Right lobe of liver (tissue), 6 donors: ENCODE measurements at places on chromosomes 11 and 22. TPM values are rescaled to one million over a fixed set of nuclear protein-coding genes. Genes with fewer than 3 reads are reported as not detected.

- no peaks in the 10 kb centered on the region for H3K36me3 ChIP-seq
- H3K27me3 ChIP-seq: no peaks in the 10 kb centered on the region
- DNase-seq: no peak
- H3K4me3 ChIP-seq: no peak overlapping the region
- no peak overlapping the region for H3K27ac ChIP-seq
Observed at GRCh38 chr11:47156333-47156732, 20.3 kb downstream of the ARFGAP2 start.

- H3K27me3 ChIP-seq: no peaks in the 10 kb centered on the region
- no peak overlapping the region for H3K27ac ChIP-seq
- no peak for DNase-seq
- H3K4me1 ChIP-seq: no peaks in the 10 kb centered on the region
- H3K36me3 ChIP-seq: no peaks in the 10 kb centered on the region
Observed at GRCh38 chr11:66782726-66783125, 53.7 kb upstream of the SPTBN2 start.

GRCh38 chr22:41570221-41570620 lies 9.4 kb downstream of the CSDC2 start:
- DNase-seq: no peak
- no peaks in the 10 kb centered on the region for H3K27me3 ChIP-seq
- no peak overlapping the region for H3K4me3 ChIP-seq
- no peaks in the 10 kb centered on the region for H3K4me1 ChIP-seq
- no peaks in the 10 kb centered on the region for H3K36me3 ChIP-seq

- H3K27me3 ChIP-seq: no peaks in the 10 kb centered on the region
- H3K36me3 ChIP-seq: no peaks in the 10 kb centered on the region
- no peak overlapping the region for H3K27ac ChIP-seq
- H3K4me1 ChIP-seq: no peaks in the 10 kb centered on the region
- H3K4me3 ChIP-seq: no peak overlapping the region
Observed at GRCh38 chr11:17691976-17692375, 27.4 kb upstream of the MYOD1 start.

DNA sequence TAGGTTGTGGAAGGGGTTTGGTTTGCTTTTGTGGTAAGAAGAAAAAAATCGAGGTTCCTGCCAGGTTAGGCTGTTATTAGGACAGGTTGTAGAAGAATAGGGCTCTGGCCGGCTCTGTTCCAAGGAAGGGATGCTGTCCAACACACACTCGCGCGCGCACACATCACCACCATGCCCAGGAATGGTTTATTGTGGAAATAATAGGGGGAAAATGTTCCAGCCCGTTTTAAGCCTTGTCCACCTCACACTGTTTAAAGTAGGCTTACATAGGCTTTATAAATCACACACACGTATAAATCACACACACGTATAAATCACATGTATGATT lies 1.2 kb upstream of the ARHGAP20 start:
- no peaks in the 10 kb centered on the region for H3K27me3 ChIP-seq
- no peaks in the 10 kb centered on the region for H3K36me3 ChIP-seq
- H3K4me1 ChIP-seq: no peaks in the 10 kb centered on the region
- peak; percentile 42 for DNase-seq
- no peak overlapping the region for H3K27ac ChIP-seq

SCGB1D4 gene
- total RNA-seq: not detected

UPB1 gene
- 51.6 TPM for total RNA-seq

TMEM86A gene
- 4.9 TPM for total RNA-seq

- H3K27me3 ChIP-seq: no peaks in the 10 kb centered on the region
- no peaks in the 10 kb centered on the region for H3K36me3 ChIP-seq
- no peaks in the 10 kb centered on the region for H3K4me1 ChIP-seq
- H3K4me3 ChIP-seq: no peak overlapping the region
Observed at GRCh38 chr11:131944736-131945135, 574.3 kb downstream of the NTM start.

DNA sequence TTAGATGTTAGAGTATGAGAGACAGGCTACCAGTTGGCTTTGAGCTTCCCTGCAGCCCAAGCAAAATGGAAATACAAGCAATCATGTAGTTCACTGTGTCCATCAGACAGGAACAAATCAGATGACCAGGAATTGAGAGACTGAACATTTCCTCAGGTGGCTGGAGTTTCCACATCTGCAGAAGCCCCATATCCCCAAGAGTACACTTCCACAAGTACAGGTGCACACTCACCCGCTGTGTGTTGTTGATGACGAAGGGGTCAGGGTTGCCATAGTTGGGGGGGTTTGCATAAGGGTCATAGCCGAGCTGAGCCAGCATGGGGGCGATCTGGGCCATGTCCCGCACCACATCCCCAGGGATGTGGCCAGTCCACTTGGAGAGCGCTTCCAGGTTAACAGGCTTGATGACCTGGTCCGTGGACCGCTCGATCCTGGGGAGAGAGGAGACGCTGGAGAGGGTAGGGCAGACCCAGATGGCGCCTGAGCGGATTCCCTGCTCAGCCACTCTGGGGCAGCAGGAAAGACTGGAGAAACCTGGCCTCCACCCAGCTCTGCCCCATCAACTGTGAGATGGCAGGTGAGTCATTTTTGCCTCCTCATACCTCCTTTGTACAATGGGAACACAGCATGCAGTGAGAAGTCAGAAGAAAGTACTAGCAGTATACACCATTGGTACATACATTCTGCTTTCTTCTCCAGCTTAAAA lies 23.9 kb upstream of the TFIP11 start:
- H3K27ac ChIP-seq: peak overlapping the region; percentile 15
- no peak overlapping the region for H3K4me3 ChIP-seq
- peaks cover 5% of the 10 kb centered on the region for H3K4me1 ChIP-seq

- H3K27ac ChIP-seq: no peak overlapping the region
- H3K4me1 ChIP-seq: no peaks in the 10 kb centered on the region
- no peaks in the 10 kb centered on the region for H3K27me3 ChIP-seq
- H3K4me3 ChIP-seq: no peak overlapping the region
- H3K36me3 ChIP-seq: no peaks in the 10 kb centered on the region
Observed at GRCh38 chr11:64571410-64572091, 19.5 kb upstream of the SLC22A12 start.

MYBPC3 gene
- 0.18 TPM for total RNA-seq

ART1 gene
- not detected for total RNA-seq

DNA sequence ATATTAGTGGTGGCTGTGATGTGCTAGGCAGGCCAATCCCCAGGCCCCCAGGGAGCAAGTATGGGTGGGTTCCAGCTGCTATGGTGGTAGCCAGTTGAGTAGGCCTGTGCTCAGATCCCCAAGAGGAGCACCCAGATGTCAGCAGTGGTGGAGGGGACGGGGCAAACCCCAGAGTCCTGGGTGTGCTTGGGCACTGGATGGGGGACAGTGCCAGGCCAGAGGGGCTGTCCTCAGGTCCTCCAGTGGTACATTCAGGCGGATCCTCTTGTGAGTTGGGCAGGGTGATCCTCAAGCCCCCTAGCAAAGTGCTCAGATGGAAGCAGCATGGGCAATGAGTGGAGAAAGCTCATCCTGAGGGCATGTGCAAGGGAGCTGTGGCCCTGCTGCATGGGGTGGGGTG lies 26.0 kb downstream of the CFAP300 start:
- H3K4me3 ChIP-seq: no peak overlapping the region
- no peaks in the 10 kb centered on the region for H3K4me1 ChIP-seq
- no peak overlapping the region for H3K27ac ChIP-seq
- H3K27me3 ChIP-seq: no peaks in the 10 kb centered on the region
- H3K36me3 ChIP-seq: no peaks in the 10 kb centered on the region

GRCh38 chr11:46222490-46223251 lies 54.8 kb upstream of the CREB3L1 start:
- H3K4me1 ChIP-seq: no peaks in the 10 kb centered on the region
- no peaks in the 10 kb centered on the region for H3K27me3 ChIP-seq
- H3K4me3 ChIP-seq: no peak overlapping the region
- H3K27ac ChIP-seq: no peak overlapping the region

GRCh38 chr11:11611381-11611780 lies 10.4 kb downstream of the GALNT18 start:
- H3K4me1 ChIP-seq: no peaks in the 10 kb centered on the region
- H3K4me3 ChIP-seq: no peak overlapping the region
- H3K27ac ChIP-seq: no peak overlapping the region
- DNase-seq: no peak
- no peaks in the 10 kb centered on the region for H3K27me3 ChIP-seq

- no peaks in the 10 kb centered on the region for H3K27me3 ChIP-seq
- H3K4me3 ChIP-seq: no peak overlapping the region
- H3K36me3 ChIP-seq: no peaks in the 10 kb centered on the region
- H3K4me1 ChIP-seq: no peaks in the 10 kb centered on the region
- no peak for DNase-seq
- no peak overlapping the region for H3K27ac ChIP-seq
Observed at GRCh38 chr22:19678949-19679521, 35.3 kb upstream of the SEPTIN5 start.

DNA sequence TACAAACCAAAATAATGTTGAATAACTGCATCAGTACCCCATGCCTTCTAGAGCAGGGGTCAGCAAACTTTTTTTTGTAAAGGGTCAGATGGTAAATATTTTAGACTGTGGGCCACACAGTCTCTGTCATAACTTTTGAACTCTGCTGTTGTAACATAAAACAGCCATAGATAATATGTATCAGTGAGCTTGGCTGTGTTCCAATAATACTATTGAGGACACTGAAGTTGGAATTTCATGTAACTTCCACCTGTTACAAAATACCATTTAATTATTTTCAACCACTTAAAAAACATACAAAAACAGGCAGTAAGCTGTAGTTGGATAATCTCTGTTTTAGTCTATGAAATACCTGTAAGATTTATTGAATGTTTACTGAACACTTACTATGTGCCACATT lies 55.2 kb downstream of the PICALM start:
- DNase-seq: no peak
- H3K4me3 ChIP-seq: no peak overlapping the region
- H3K36me3 ChIP-seq: peaks cover 52% of the 10 kb centered on the region
- H3K27me3 ChIP-seq: no peaks in the 10 kb centered on the region

GRCh38 chr11:2465202-2466068 lies 20.6 kb downstream of the KCNQ1 start:
- DNase-seq: no peak
- no peaks in the 10 kb centered on the region for H3K36me3 ChIP-seq
- no peaks in the 10 kb centered on the region for H3K4me1 ChIP-seq

PHOX2A gene
- not detected for total RNA-seq

PYGM gene
- 0.51 TPM for total RNA-seq

INPP5J gene
- total RNA-seq: not detected

- H3K27ac ChIP-seq: peak overlapping the region; percentile 13
- H3K36me3 ChIP-seq: no peaks in the 10 kb centered on the region
- DNase-seq: no peak
- peaks cover 27% of the 10 kb centered on the region for H3K4me1 ChIP-seq
- no peaks in the 10 kb centered on the region for H3K27me3 ChIP-seq
Observed at GRCh38 chr11:64861227-64861975, 16.9 kb upstream of the CDC42BPG start.

SLC7A4 gene
- 0.25 TPM for total RNA-seq

SLC5A1 gene
- 0.31 TPM for total RNA-seq

- no peak for DNase-seq
- no peaks in the 10 kb centered on the region for H3K4me1 ChIP-seq
- H3K4me3 ChIP-seq: no peak overlapping the region
Observed at GRCh38 chr11:64507832-64508375, 83.1 kb upstream of the SLC22A12 start.

- no peaks in the 10 kb centered on the region for H3K27me3 ChIP-seq
- no peak overlapping the region for H3K4me3 ChIP-seq
- peak; percentile 51 for DNase-seq
- H3K36me3 ChIP-seq: no peaks in the 10 kb centered on the region
- H3K4me1 ChIP-seq: no peaks in the 10 kb centered on the region
- no peak overlapping the region for H3K27ac ChIP-seq
Observed at GRCh38 chr11:68659158-68659921, 25.0 kb upstream of the GAL start.

- no peak overlapping the region for H3K27ac ChIP-seq
- H3K4me1 ChIP-seq: no peaks in the 10 kb centered on the region
- DNase-seq: no peak
- no peaks in the 10 kb centered on the region for H3K36me3 ChIP-seq
- H3K4me3 ChIP-seq: no peak overlapping the region
Observed at GRCh38 chr22:21055880-21056319, 10.2 kb downstream of the LRRC74B start.

MRPL17 gene
- total RNA-seq: 18.9 TPM

GRCh38 chr11:76700177-76701100 lies 29.9 kb upstream of the LRRC32 start:
- no peak for DNase-seq
- no peaks in the 10 kb centered on the region for H3K27me3 ChIP-seq
- H3K4me1 ChIP-seq: no peaks in the 10 kb centered on the region
- H3K4me3 ChIP-seq: no peak overlapping the region
- H3K27ac ChIP-seq: no peak overlapping the region
- no peaks in the 10 kb centered on the region for H3K36me3 ChIP-seq

SYTL2 gene
- total RNA-seq: 9.5 TPM

TMEM132A gene
- 1.4 TPM for total RNA-seq

EI24 gene
- total RNA-seq: 110 TPM
